ENCODE measurements at places on chromosomes 12 and 14.

- no peak for DNase-seq
Measured at GRCh38 chr14:105267820-105268548, 19.7 kb downstream of the BTBD6 start.

- peak; percentile 40 for DNase-seq
Measured at GRCh38 chr14:69008421-69008884, 29.4 kb upstream of the ACTN1 start.

GRCh38 chr12:19440916-19441315 lies 1.6 kb downstream of the AEBP2 start:
- no peak for DNase-seq

DNA sequence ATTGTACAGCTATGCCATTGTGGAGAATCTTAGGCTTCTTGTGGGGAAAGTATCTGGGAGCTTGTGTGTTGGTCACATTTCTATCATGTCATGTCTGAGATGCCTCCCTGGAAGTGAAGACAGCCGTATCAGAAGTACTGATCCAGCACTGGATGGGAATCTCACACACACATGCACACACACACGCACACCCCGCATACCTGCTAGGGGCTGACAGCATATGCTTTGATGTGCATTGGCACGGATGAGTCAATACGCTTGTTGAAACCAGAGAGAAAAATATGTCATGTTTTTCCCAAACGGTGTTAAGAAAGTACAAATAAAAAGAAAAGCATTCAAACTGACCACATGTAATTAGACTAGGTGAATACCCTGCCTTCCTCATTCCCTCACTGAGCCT lies 260.8 kb downstream of the KTN1 start:
- no peak for DNase-seq

DNA sequence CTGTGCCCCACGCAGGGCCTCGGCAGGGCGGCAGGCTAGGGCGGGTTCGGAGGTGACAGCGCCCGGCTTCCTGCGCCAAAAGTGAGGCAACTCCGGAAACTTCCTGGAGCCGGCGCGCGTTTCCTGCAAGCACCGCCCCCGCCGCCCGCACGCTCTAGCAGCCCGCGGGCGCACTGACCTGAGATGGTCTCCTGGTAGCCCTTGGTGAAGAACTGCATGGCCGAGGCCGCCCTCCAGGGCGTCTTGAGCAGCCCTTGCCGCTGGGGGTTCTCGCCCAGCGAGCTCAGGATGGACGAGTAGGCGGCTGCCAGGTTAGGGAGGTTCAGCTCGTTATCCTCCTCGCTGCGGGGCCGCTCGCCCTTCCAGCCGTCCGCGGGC lies 494 bp downstream of the GCH1 start:
- no peak for DNase-seq

DNA sequence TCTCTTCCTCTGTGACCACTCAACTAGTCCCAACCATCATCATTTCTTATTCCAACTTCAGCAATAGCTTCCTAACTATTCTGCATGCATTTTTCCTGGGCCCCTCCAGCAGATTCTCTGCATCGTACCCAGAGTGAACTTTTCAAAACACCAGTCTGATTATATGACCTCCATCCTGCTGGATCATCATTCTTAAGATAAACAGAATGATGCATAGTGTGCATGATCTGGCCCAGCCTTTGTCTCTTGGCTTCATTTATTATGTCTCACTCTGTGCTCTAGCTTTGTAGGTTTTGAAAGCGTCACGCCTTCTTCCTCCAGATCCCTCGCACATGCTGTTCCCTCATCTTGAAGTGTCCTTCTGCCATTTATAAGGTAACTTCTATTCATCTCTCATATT lies 46.3 kb upstream of the SLC38A4 start:
- DNase-seq = no peak

- DNase-seq = no peak
Measured at GRCh38 chr12:119843100-119843499, 34.0 kb downstream of the CIT start.

- DNase-seq = no peak
Measured at GRCh38 chr14:60184146-60184904, 19.1 kb upstream of the DHRS7 start.

- DNase-seq = no peak
Measured at GRCh38 chr14:100067971-100068959, 3.0 kb downstream of the EVL start.

DNA sequence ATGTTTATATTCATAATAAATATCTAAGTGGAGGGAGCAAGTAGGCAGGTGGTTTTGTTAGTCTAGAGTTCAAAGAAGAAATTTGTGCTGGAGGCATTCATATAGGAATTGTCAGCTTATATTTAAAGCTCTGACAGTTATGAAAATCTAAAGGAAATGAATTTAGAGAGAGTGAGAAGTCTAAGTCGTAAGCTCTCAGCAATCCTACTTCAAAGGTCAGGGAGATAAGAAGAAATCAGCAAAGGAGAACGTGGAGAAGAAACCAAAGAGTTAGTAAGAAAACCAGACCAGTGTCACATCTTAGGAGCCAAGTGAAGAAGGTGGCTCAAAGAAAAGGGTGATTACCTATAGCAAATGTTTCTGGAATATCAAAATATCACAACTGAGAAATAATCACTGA lies 241.8 kb downstream of the FSCB start:
- no peak for DNase-seq

DNA sequence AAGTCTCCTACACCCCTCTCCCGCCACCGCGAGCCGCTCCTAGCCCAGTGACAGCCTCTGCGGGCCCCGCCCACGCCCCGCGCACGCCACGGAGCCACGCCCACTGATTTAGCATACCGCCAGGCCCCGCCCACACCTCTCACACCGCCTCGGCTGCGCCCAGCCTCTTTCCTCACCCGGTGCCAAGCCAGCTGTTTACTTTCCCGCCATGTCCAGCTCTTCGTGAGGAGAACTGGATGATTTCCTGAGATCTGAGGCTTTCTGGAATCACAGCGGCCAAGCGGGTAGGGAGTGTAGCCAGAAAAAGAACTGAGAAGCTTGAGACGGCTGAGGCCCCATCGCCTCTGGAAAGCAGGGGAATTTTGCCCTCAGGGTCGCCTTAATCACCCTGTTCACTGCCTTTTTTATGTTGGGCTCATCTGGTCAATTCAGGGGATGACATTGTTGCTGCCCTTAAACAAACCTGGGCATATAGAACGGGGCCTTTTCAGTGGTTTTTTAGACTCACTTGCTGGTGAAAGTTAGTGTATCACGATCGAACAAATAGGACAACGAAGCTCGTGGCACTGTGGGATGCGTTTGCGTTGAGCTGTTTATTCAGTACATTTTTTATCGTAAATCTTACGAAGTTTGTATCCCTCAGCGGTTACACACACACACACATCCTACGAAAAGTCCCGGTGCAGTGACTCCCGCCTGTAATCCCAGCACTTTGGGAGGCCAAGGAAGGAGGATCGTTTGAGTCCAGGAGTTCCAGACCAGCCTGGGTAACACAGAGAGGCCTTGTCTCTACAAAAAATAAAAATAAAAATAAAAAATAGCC lies at the start of gene RNF212B:
Gene RNF212B, plus strand, starts transcription at position 165 of the 823 bp plus-strand sequence. CDS start 2,410 bp downstream, outside the sequence.
- peak; percentile 74 for DNase-seq

- no peak for DNase-seq
Measured at GRCh38 chr14:96167224-96168148, 37.2 kb upstream of the BDKRB2 start.

DNA sequence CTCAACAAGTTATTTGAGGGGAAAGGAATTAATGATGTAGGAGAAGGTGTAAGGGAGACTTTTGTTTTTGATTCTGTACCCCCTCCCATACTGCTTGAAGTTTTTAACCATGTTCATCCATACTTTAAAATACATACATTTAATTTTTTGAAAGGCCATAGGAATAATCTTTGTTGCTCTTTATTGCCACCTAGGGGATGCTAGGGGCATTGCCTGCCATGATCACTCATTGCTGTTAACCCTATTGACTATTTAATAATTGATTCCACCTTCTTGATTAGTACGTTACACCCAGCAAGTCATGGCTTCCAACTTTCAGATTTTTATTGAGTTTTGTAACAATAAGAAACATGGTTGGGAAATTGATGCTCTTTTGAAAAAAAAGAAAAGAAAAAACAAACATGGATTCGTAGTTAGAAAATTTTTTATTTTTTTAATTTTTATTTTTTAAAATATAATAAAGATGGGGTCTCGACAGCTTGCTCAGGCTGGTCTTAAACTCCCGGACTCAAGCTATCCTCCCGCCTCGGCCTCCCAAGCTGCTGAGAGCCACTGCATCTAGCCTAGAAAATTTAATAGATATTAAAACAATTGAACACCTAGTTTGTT lies 8.5 kb upstream of the PRKAB1 start:
- DNase-seq = no peak

- no peak for DNase-seq
Measured at GRCh38 chr12:62196146-62196545, 64.1 kb upstream of the USP15 start.

GRCh38 chr12:49627752-49628360 lies 4.5 kb downstream of the PRPF40B start:
- no peak for DNase-seq

DNA sequence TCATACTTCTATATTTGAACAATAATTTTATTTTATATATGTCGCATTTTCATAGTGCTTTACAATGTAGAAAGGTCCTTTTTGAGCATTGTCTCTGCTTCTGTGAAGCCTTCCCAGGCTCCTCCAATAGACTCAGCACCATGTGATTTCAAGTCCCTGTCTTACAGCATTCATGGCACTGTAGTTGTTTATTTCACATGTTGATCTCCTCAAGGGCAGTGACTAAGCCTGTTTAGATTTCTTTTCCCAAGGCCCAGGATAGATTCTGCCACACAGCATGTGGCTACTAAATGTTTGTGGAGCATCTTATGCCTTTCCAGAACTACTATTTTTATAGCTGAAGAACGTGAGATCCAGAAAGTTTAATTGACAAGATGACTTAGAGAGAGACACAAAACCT lies 391.7 kb downstream of the TMEM117 start:
- no peak for DNase-seq

DNA sequence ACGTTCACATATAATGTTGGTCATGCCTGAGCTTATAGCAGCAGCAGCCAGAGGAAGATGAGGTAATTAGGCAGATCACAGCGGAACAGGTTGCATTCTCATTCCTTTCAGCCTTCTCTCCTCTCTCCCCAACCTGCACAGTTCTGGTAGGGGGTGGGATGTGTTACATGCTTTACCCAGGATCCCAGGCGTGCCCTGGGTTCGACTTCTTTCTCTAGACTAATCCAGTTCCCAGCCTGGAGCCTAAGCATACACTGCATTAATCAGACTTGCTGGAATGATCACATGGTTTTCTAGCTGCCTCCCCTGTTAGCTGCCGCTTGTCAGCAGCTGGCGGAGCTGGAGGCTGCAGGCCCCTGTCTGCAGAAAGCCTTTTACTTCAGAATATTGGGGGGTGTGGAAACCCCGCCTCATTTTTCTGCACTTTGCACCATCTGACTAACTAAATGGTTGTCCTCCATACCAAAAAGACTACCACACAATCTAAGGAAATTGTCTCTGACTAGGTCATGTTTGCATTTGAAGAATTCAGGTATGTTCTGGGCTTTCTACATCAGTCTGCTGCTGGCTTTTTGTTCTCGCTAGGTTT lies 46.0 kb upstream of the EVL start:
- DNase-seq = no peak

DNA sequence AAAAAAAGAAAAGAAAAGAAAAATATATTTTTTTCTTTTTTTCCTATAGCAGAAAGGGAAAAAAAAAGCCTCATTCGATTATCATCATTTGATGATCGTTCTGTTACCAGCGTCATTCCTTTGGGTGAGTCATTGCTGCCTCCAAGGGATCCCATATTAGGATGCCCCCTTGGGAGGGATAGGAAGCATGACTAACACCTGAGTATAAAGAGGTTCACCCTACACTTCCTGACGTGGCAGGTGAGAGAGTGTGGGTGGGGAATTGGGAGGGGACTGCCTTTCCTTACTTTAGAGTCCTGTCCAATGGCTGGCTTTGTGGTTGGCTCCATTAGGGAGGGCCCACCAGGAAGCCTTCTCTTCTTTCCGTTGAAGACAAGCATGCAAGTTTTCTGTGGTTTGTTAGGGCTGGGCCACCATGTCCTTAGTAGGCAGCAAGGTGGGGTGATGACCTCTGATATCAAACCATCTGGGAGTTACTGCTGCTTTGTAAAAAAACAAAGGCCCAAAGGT lies 56.1 kb upstream of the FUT8 start:
- no peak for DNase-seq

- DNase-seq = peak; percentile 18
Measured at GRCh38 chr14:25150934-25151790, 101.2 kb upstream of the STXBP6 start.

- DNase-seq = no peak
Measured at GRCh38 chr14:57974896-57975295, 109.0 kb upstream of the SLC35F4 start.

- DNase-seq = no peak
Measured at GRCh38 chr14:34046799-34047520, 96.1 kb upstream of the EGLN3 start.
